Activated CD4-positive, alpha-beta T cell treated with anti-CD3 and anti-CD28 coated beads, Interleukin-2, Interleukin-6, amounts not matched to agents 100 ng/mL and 50 ng/mL, durations not matched to agents 16 hours and 8 hours (primary cell): ENCODE measurements at places on chromosomes 4 and X.

GRCh38 chr4:162497564-162498167, 333.9 kb upstream of the FSTL5 start:
- peak; percentile 51 for DNase-seq

GRCh38 chrX:151981129-151981528, 6.7 kb upstream of the GABRE start:
- DNase-seq = no peak

DNA sequence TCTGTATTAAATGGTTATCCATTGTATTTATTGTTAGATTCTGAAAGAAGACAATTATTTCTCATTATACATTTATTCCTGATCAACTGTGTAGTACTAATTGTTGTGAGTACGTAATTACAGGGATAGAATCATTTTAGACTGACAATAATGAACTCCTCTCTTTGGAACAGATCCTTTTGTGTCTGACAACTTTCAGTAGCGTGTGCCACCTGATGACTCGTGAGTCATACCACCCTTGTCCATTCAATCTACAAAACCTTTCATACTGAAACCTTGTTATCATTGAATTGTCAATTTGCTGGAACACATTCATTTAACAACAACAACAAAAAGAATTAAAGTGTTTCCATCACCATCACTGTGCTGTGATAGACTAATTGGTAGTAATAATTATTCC, 602.7 kb upstream of the PCDH7 start:
- no peak for DNase-seq

DNA sequence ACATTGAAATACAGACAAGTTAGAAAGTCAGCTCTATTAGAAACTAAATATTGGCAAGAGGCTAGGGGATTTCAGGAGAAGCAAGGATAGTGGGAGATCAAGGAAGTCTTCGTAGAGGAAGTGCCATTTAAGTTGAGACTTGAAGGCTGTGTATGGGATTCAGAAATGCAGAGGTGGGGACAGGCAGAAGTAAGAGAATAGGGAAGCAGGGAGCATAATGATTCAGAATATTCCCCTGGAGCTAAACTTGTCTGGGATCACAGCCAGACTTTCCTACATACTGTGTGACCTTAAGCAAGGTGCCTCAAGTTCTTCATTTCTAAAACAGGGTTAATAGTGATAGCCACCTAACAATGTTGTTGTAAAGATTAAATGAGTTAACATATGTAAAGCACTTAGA, 108.8 kb downstream of the DDIT4L start:
- DNase-seq = no peak

DNA sequence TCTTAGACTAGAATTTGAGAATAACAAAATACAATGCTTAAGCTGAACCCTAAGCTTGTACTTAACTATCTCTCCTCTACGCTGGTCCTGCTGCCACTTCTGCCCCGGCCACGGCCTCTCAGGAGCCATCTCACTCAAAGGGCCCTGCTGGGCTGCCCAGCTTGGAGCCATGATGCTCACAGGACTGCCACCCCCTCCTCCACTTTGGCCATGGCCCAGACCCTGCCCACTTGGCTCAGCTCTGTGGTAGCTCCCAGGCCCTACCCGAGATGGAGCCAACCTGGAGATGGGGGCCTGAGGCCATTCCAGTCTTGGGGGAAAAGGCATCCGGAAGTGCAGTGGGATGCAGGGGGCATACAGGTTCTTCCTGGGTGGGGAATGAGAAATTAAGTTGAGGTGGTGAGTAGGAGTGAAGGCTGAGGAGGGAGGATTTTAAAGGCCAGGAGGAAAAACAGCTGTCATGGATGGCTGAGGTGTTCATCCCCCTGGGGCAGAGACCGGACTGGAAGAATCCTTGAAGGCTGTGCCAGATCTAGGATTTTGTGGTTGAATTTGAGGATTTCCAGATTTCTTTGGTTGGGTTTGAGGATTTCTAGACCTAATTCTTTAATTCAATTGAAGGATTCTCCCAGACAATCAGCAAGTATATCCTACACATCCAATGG, 824 bp downstream of the SASH3 start:
- no peak for DNase-seq

DNA sequence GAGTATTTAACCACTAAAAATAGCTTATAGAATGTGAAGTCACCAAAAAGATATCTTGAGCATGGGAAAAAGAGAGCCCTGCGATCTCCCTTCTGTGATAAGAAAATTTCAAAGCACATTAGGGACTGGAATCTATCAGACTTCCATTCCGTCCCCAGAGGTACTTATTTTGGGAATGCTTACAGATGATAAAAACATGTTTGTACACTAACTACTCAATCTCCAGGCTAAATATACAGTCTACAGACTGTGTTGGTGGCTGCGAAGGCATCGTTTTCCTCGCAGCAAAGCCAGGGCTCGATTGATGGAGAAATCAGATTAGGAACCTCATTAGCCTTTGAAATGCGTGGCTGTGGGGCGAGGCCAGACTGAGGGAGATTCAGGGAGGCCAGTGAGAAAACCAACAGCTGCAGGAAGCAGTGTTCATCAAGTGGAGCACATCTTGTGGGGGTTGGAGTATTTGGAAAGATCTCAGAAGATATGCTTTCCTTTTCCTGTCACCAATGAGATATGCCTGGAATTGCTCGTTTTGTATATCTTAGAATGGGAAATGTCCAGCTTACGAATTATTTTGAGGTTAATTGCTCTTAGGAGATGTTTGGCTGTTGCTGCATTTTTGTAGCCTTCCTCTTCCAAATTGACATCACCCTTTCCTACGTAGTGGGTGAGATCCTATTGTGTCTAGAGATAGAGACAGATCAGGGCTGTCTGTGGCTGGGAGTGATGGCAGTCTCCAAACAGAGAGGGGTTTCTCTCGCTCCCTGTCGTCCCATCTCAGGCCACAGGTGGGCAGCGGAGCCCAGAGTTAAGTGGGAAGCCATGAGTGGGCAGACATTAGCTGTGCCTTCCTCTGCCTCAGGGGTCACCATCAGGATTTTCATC, 224.9 kb upstream of the FAT1 start:
- DNase-seq = no peak
